ENCODE measurements at places on chromosomes 6 and 20.

DNA sequence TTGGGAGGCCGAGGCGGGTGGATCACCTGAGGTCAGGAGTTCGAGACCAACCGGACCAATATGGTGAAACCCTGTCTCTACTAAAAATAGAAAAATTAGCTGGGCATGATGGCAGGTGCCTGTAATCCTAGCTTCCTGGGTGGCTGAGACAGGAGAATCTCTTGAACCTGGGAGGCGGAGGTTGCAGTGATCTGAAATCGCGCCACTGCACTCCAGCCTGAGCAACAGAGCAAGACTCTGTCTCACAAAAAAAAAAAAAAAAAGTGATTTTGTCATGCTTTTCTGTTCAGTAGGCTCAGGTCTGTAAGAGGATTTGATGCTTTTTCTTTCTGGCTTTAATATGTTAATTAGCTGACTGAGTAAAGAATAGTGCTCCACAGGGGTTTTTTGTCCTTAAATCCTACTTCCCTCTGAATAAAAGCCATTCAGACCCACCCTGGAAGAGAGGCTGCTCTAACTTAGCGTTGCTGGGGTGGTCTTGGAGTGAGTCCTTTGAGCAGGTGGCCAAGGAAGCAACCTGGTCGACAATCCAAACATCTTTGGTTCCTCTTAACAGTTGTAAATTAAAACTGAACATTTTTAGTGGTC lies 19.0 kb downstream of the MCM8 start:
- DNase-seq, result no peak

DNA sequence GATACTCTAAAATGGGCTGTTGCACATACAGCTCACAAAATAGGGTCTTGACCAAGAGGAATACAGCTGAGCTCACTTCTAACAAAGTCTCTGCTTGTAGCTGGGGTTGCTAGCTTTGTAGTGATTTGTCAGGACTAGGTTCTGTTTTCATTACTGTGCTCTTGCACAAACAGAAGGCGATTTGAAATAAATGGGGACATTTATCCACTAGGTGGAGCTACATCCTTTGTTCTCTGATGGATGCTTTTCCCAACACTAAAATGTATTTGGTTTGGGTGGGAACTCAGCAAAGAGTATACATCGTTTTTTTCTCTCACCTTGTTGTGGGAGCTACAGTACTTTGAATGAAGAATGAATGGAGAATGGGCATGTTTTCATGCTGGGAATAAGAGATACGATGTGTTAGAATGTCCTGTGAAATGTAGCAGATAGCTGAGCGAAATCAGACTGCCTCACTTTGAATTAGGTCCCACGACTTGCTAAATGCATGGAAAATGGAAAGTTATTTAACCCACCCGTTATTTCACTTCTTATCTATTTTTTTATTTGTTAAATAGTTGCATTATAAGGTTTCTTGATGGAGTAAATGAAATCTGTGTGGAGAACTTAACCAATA lies 494.7 kb upstream of the MAP3K7 start:
- DNase-seq, result no peak

DNA sequence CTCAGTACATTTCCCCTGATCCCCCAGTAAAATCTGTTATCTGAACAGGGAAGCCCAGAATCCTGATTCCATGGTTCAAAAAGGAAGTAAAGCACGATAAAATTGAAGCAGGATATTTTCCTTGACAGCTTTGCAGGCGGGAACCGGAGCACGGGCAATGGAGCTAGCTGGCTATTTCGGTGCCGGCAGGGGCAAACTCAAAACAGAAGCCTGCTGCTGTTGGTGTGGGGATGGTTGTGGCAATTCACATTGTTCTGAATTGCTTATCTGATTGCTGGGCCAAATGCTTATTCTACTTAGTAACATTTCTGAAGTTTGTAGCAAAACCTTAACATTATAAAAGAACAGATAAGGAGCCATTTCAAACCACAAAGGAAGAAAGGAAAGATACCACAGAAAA lies 172.4 kb downstream of the MMS22L start:
- DNase-seq, result no peak

GRCh38 chr6:133208183-133208755 lies 32.9 kb upstream of the EYA4 start:
- no peak for DNase-seq

DNA sequence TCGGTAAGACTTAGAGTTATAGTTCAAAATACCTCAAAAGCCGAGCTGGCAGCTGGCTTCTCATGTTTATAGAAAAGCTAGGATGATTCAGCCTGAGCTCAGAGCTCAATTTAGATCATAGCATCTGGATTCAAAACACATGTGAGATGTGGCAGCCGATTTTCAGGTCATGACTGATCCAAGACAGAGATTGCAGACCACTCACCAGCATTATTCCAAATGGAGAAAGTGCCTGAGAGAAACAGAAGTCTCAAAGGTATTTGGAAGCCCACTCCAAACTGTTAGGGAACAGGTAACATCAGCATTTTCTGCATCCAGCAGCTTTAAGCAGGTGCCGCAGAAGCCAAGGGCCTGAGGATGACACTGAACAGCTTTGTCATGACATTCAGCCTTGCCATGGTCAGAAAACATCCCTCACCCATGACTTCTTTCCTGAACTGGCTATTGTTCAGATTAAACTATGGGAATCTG lies 102.2 kb downstream of the BACH2 start:
- no peak for DNase-seq

GRCh38 chr6:53028467-53028866 lies 33.4 kb upstream of the GSTA4 start:
- DNase-seq, result no peak

- DNase-seq, result no peak
Observed at GRCh38 chr6:111990214-111990613, 63.7 kb upstream of the CCN6 start.

DNA sequence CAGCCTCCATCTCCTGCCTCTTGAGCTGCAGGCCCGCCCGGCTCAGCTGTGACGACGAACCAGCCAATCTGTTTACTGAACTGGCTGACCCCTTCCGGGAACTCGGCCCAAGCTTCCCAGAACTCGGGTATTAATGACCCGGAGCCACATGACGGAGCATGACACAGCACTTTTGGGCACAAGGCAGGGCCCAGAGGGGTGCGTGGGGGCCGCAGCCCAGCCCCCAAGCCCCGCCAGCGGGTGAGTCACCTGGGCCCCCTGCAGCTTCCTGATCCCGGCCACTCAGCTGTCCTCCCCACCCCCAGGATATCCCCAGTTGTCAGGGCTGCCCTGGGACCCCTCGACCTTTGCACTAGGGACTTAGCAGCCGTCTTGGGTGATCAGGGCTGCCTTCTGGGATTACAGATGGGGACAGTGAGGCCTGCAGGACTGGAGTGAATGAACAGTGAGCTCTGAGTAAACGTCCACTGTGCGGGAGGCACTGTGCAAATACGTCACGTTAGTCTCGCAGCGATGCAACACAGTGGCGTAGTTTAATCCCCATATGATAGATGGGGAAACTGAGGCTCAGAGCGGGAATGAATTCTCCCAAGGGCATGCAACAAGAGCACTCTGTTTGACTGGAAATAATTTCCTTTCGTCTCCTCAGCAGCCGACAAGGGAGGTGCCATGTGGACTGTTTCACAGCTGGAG lies 102.1 kb downstream of the CEBPB start:
- no peak for DNase-seq

DNA sequence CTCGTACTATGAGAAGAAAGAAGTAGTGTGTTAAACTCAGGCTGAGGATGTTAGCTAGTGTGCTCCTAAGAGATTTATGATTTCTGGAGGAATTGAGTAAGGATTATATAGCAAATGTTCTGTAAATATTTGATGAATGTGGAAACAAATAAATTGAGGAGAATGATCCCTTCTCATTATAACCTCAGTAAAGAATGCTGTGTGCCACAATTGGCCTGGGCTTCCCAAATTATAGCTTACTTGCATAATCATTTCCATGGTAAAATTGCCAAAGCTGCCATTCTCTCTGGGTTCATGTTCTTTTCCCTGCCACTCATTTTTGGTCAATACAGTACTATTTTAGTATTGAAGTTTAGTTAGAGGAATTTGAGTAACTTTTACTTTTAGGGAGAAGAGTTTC lies 128.5 kb downstream of the FLRT3 start:
- no peak for DNase-seq

DNA sequence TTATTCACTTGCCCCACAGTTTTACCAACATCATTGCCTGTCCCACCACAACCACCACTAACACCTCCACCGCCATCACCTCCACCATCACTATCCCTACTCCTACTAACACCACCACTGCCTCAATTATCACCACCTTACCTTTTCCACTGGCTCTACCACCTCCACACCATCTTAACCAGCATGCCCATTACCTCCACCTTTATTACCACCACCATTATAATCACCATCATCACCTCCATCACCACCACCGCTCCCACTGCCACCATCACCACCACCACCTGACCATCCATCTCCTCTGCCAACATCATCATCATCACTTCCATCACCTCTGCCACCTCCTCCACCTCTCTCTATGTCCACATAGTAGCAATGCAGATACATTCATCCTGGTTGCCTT lies 90.0 kb downstream of the SNAP25 start:
- DNase-seq, result no peak

DNA sequence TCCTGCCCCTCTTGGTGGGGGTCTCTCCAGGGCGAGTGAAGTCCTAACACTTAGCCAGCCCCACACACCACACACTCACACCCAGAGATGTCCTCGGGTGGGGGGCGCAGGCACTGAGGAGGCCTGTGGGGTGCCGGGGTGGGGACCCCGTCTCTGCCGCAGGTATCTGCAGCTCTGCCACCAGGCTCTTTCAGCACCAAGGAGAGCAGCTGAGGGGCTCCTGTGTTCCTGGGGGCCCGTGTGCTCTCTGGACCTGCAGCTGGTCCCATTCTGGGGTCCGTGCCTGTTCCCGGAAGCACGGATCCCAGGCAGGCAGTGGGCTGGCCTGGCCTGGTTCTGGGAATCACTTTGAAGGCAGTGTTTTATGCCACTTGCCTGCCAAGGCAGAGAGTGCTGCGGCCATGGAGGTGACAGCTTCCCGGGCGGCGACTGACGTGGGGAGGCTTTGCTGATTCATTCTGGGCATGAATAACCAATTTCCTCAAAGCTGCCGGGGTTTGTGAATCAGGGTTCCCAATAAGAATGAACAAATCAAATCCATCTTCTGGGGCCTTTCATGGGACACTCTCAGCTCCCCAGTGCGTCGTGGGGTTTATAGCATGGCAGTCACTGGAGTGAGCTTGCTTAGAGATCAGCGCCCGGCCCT lies 54.4 kb upstream of the SLCO4A1 start:
- DNase-seq, result no peak

- no peak for DNase-seq
Observed at GRCh38 chr6:16420715-16421461, 182.5 kb downstream of the GMPR start.

GRCh38 chr20:47111576-47111975 lies 216.9 kb downstream of the EYA2 start:
- no peak for DNase-seq

DNA sequence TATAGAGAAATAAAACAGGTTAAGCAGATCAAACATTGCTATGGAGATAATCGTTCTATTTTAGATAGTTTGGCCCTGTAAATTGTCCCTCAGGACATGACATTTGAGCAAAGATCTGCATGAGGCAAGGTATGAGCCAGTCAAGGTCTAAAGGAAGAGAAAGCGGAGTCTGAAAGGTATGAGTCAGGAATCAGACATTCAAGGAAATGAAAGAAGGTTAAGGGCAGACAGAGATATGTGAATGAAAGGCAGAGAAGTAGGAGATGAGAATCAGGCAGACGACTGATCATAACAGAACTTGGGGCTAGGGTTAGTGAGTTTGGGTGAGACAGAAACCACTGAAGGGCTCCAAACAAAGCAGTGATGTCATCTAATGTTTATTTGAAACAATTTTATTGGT lies 775.8 kb downstream of the MAFB start:
- no peak for DNase-seq

DNA sequence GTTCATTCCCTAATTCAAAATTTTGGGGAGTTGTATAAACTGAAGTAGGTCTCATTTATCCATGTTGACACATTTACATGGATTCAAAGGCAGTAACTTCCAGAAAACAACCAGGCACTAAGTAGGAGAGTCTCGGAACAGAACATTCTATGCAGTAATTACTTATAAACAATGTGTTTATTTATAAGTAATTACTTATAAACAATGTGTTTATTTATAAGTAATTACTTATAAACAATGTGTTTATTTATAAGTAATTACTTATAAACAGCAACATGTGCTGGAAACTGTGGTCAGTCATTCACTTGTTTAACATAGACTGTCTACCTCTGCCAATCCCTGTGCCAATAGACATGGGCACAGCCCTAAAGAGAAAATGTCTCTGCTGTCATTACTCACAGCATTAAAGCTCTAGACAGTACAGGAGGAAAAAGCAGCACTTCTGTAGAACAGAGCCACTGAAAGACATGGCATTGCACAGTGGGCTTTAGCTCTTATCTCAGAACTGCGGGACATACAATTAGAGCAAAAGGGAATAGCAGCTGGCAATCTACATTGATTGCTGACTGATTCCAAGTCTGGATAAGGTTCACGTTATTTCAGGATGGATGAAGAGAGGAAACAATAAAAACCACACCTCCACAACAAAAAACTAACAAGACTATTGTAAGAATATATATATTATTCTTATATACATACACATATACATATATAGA lies 188.2 kb downstream of the WDR27 start:
- no peak for DNase-seq

GRCh38 chr6:161273274-161273751 lies 548 bp downstream of the AGPAT4 start:
- DNase-seq, result no peak

DNA sequence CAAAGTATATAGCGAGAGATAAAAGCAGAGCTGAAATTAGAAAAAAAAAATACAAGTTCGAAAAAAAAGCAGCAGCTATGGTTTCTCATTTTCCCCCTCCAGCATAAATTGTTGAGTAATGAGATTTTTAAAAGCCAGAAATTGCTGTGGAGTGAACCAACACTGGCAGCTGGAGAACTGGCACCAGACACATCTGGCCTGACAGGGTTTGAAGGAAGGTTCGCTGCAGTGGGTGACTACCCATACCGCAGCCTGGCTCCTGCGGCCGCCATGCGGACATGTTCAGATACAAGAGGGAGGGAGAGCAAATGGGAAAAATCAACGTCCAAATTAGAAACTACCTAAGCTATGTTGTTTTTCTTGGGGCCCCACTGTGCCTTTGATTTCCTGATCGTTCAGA lies 3.3 kb downstream of the APCDD1L start:
- peak; percentile 68 for DNase-seq

- DNase-seq, result peak; percentile 37
Observed at GRCh38 chr6:170110201-170111140, 180.4 kb downstream of the DLL1 start.

- no peak for DNase-seq
Observed at GRCh38 chr6:164911873-164912580, 397.4 kb downstream of the C6orf118 start.

DNA sequence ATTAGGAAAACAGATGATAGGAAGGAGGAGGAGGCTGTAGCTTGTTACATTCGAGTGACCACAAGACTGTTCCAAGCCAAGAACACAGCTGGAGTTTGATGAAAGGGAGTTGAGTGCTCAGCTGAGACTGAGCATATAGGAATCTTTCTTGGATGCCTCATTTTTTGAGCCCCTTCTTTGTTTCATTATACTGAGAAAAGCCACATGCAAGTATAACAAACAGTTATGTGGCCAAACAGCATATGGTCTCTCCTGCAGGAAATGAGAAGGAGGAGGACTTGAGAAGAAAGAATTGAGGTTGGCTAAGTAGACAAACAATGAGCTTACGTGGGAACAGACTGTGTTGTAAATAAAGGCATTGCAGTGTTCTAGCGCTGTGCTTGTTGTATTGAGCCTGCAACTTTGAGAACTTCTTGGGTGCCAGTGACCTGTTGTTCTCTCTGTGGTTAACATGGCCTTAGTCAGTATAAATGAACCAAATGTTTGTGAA lies 78.3 kb downstream of the AKAP7 start:
- no peak for DNase-seq

- no peak for DNase-seq
Observed at GRCh38 chr20:9578594-9578993, 64.2 kb downstream of the LAMP5 start.

Data from RWPE2 (cell line).